ENCODE measurements at places on chromosomes 12 and 14.

- DNase-seq = no peak
Observed at GRCh38 chr14:73008501-73008900, 18.4 kb downstream of the ZFYVE1 start.

GRCh38 chr12:68844788-68845695 lies 37.1 kb downstream of the MDM2 start:
- DNase-seq = no peak

GRCh38 chr14:100434033-100434601 lies 111.0 kb downstream of the SLC25A47 start:
- DNase-seq = no peak

DNA sequence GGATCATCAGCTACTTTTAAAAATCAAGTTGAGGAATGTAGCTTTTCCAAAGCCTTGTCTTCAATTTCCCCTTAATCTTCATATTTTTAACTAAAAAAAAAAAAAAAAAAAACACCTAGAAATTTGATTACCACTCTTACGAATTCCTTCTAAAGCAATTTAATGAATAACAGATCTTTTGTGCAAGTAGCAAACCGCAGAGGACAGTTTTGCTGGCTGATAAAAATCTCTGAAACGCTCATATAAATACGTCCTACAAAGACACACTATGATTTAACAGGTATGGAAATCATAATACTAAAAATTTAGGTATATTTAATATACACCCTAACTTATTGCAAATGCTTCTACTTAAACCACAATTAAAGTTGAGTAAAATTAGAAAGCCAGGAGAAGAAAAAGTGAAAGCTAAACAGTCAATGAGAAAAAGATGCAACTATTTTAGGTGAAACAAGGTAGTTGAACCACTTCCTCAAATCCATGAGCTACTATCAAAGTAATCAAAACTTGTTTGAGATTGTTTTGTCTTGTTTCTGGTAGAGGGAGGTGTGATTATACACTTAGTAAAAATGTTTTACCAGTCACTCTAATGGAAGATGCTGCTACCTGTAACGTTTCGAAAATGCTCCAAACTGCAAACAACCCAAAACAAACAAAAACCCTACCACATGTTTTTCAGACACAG lies 2.2 kb downstream of the PAWR start:
- DNase-seq = no peak

DNA sequence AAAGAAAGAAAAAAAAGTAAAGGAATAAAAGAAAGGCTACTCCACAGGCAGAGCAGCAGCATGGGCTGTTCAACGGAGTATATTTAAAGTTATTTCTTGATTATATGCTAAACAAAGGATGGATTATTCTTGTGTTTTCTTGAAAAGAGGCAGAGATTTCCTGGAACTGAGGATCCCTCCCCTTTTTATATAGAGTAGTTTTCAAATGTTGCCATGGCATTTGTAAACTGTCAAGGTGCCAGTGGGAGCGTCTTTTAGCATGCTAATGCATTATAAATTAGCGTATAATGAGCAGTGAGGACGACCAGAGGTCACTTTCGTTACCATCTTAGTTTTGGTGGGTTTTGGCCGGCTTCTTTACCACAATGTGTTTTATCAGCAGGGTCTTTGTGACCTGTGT lies 383.0 kb downstream of the PCNX1 start:
- DNase-seq = no peak

DNA sequence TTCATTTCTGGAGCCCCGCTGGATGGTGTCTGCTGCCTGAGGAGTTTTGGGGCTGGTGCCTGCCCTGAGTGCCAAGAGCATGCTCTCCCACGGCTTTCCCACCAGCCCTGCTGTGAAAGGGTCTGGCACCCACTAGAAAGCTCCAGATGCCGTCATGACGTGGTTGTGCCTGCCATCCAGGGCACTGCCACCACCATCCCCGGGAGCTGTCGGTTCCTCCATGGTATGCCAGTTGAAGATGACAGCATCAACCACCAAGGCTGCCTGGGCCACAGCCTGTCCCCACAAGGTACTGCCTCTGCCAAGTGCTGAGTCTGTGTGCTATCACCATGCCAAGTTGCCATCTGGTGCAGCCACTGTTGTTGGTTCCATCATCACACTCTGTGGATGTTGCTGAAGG lies 85.9 kb downstream of the TTC8 start:
- no peak for DNase-seq

DNA sequence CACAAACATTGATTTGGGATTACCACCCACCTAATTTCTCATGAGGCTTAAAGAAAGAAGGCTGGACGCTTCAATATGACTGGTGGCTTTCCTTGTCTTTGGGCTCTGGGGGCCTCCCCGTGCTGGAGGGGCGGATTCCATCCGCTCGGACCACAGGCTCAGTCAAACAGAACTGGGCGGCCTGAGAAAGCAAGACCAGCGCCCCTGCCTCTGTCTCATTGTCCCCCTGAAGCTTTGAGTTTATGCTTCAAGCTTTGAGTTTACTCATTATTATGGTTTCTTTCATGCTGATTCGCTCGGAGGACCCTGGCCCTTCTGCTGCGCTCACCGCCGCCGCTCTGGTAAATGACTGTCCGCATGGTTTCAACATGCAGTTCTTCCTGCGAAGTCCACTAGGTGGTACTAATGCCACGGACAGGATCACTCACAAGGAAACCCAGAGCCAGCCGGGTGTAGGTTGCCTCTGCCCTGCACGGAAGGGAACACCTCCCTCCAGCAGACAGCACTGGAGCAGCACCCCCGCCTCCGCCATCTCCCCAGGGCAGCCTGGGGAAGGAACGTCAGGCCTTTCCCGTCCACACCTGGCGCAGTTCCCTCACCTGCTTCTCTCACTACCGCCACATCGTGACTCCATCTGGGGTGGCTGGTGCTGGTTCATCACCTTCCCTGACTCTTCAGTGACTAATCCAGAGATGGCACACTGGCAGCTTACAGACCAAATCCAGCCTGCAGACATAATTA lies 13.2 kb upstream of the TIGAR start:
- peak; percentile 64 for DNase-seq

DNA sequence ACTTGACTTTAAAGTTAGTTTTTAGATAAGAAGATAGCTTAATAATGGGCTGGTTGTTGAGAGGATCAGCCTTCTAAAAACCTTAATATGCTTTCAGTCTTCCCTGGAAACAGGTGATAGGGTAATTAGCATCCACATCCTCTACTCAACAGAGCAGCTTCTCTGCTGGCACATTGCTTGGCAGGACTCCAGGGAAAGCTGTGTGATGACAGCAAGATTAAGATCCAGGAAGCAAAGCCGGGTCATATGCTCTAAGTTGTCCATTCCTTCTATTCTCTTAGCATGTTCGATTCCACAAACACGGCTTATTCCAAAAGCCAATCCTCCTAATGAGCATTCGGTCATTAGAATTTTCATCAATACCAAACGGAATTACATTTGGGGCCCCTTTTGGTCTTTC lies 87.0 kb downstream of the HMGA2 start:
- DNase-seq = no peak

DNA sequence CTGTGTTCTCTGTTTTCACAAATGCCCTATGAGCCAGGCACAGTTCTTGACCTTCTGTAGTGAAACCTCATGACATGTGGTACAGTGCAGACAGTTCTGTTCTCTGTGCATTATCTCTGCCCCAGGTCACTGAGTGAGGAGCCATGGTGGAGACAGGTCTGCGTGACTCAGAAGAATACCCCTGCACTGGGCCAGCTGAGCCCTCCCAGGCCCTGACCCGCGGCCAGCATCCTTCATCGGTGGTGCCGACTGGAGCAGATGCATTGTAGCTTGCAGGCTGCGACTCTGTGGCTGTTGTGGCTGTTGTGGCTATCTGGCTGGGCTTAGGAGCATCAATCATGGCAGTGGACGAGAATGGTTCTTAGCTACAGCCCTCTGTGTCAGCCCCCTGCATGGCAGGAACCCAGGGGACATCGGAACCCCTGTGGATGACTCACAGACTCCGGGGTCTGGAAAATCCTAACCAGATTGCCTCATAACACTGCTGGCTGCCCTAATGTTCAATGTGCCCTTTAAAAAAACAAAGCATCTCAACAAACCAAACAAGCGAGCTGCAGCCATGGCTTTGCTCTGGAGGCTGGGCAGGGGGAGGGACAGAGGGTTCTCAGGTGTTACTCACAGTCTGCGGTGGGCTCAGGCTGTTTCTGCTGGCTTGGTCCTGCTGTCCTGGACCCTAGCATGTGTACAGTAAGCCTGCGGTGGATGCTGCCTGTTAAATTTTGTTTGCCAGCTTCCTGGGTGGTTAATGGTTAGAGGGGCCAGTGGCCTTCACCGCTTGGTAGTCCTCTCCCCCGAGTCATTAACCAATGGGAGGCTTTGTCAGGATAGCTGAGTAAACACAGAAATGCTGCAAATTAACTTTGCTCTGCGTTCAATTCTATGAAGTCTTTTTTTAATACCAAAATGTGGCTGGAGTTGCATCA lies at the start of gene SERPINA6:
TSS of gene SERPINA6 (minus strand) at position 689 of the 923 bp plus-strand sequence. CDS start 8,688 bp downstream, outside the sequence.
- DNase-seq = no peak

GRCh38 chr12:49877066-49877465 lies 26.6 kb downstream of the FAIM2 start:
- no peak for DNase-seq

- DNase-seq = no peak
Observed at GRCh38 chr12:90510948-90511347, 444.0 kb downstream of the CCER1 start.

DNA sequence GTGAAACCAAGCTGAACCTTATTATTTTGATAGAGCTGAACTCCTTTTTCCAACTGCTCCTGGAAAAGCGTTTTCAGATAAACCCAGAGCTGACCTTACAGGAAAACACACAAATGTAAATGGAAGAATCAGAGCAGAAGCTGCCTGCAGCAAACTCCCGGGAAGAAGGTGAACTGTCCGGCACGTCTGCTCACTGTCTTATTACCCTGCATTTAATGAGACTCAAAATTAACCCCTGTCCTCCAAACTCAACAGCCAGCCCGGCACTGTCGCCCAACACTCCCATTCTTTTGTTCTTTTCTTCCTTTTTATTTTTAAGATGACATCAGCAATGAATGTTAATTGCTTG lies 1046.9 kb upstream of the FLRT2 start:
- no peak for DNase-seq

GRCh38 chr12:1638203-1638602 lies 9.2 kb downstream of the WNT5B start:
- no peak for DNase-seq

DNA sequence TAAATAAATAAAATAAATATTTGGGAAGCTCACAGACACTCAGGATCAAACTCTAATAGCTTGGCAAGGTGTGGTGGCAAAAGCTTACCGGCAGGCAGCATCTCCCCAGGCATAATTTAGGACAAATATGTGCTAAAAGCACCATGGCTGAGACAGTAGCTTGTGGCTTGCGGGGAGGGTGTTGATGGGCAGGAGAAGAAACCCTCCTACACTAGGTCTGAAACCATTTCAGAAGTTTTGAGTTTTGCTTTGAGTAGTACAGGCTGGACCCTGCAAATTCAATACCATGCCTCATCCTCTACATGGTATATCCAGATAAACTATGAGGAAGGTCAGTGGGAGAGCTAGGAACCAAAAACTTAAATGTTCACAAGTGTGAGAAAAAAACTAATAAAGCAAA lies 33.1 kb downstream of the MAP3K9 start:
- no peak for DNase-seq

GRCh38 chr12:4858386-4858785 lies 51.3 kb upstream of the KCNA1 start:
- peak; percentile 61 for DNase-seq

DNA sequence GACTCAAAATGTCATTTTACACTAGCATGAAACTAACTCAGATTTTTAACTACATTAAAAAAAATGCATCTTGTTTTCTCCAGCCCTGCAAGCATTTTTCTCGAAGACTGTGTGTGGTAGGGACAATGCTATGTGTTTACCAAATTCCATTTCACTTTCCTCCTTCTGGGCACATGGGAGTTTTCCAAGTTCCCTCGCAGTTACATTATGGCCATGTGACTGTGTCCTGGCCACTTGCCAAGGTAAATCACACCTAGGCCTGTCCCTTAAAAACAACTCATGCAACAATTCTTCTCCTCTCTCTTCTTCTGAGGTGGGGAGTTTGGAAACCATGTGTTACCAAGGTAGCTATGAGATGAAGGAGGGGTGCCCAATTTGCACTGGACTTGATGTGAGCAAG lies 108.7 kb downstream of the SYT10 start:
- no peak for DNase-seq

DNA sequence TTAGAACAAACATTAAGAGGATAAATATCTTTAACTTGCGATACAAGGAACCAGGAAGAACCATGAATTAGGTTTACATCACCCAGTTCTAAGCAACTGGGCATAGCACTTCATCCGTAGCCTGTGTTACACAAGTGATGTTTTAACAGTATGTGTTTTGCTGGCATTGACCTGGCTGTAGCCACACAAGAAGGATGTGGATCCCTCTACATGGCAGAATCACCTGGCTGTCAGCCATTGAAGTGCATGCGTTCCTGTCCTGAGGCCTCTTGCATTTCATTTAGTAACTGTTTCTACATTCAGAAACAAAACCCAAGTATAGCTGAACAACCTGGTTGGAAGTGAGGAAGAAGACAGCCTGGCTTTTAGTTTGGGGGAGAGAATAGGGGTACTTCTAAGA lies 72.2 kb downstream of the TGFB3 start:
- DNase-seq = no peak

- no peak for DNase-seq
Observed at GRCh38 chr14:97057238-97058073, 260.3 kb downstream of the VRK1 start.

DNA sequence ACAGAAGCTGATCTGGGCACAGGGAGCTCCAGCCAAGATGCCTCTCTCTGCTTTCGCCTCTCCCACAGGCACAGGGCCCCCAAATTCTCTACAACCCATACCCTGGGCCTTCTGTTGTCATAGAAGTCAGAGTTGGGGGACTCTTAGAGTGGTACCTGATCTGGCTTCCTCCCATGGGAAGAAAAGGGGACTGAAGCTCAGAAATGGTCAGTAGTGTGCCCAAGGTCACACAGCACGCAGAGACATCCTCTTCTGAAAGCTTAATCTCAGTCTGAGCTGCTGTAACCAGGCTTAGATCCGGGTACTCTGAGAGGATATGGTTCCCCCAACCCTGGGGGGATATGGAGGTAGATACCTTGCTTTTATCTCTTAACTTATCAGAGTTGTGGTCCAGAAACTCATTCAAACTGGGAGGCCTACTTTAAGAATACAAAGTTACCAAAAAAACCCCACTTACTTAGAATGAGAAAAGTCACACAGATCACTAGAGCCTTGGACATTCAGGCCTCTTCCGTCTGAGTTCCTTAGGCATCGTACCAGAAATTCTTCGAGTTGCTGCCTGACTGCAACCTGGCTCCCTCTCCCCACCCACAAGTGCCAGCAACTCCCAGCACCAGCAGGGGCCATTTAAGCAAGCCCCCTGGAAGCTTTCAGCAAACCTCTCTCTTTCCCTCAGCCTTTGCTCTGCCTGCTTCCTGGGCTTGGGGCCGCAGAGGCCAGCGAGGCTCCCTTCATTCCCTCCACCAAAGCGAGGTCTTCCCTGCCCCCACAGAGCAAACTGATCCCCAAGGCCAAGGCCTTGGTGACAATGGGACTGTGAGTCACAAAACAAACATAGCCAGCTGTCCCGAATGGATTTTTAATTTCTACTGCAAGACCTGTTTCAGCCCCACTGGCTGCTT lies 13.9 kb downstream of the KRT7 start:
- DNase-seq = peak; percentile 37

All from NCI-H1092 treated with DMSO at 0.1 percent for 48 hours (cell line).